Activated CD4-positive, alpha-beta T cell treated with anti-CD3 and anti-CD28 coated beads, Interleukin-2, amount 10 ng/mL, durations not matched to agents 7 days and 5 days (primary cell): ENCODE measurements at places on chromosomes 1 and 21.
A peak's percentile ranks its signal among the peaks of the same experiment; 100 is the strongest.

- DNase-seq = no peak
Observed at GRCh38 chr1:72140222-72140621, 142.1 kb downstream of the NEGR1 start.

GRCh38 chr1:155176544-155177071, 3.0 kb downstream of the TRIM46 start:
- peak; percentile 90 for DNase-seq

DNA sequence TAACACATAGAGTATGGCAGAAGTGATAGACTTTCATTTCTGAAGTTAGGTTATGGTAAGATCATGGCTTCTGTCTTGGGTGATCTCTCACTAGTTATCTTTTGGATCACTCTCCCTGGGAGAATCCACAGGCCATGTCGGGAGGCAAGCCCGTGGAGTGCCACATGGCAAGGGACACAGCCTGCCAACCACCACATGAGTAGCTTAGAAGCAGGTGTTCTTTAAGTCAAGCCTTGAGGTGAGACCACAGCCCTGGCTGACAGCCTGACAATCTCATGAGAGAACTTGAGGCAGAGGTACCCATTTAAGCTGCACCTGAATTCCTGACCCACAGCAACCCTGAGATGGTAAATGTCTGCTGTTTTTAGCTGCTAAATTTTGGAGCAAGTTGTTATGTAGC, 130.4 kb downstream of the KCNN3 start:
- no peak for DNase-seq

GRCh38 chr1:240888787-240889048, 276.8 kb upstream of the GREM2 start:
- DNase-seq = no peak

DNA sequence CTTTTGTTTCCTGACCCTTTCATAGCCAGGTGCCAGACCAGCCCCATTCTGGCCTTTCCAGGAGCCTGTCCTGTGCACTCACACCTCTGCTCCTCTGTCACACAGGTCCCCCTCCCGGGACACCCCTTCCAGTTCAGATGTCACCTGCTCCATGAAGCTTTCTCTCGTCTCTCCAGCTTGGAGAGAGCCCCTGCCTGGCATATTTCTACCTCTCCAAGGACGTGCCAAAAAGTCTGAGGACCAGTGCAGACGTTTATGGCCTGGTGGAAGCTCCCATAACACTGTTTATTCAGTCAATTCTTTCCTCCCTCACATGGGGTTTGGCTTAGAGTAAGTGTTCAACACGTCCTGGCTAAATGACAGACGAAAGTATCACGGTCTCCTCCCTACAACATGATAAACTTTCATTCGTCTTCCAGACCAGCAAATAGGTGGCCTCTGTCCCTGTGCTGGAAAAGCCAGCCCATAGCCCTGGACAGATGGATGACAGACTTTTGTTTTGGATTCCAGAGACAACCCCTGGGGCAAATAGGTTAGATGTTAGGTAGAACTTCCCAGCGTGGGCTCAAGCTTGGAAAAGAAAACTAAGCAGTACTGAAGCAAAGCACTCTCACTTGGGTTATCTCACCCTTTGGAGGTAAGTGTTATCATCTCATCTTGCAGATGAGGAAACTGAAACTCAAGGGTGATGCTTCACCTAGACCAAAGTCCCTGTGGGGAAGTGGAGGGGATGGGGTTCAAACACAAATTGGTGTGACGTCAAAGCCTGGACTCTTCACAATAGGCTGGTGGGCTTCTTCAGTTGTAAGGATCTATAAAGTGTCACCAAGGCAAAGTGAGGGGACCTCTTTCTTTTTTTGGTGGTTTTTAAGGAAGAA, 52.9 kb upstream of the ECE1 start:
- peak; percentile 68 for DNase-seq

DNA sequence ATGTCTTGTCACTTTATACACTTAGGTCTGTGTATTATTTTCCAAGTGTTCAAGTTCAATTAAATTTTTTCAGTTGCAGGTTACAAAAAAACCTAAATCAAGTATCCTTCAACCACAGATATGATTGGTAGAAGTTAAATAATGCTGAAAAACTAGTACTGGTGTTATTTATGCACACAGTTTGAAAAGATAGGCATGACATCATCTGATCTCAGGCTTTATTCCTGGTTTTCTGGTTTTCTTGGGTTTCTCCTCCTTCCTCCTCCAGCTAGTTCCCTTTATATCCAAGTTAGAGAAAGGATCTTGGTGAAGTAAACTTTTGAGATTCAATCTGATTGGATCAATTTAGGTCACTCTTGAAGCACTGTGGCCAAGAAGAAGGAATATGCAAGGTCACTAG, 1201.1 kb upstream of the B3GALT2 start:
- DNase-seq = no peak

DNA sequence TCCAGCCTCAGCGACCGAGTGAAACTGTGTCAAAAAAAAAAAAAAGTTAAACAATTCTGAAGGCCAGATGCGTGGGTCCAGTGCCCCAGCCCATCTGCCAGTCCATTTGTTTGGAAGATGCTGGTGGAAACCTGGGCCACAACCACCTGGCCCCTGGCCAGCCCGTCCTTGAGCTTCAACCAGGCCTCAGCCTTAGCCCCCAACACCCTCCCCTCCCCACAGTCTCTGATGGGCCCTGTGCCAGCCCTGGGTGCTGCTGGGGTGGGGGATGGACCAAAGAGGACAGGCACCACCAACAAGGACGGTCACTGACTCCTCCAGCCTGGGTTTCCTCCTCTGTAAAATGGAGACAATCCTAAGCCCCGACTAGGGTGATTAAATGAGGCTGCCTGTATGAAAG, 19.6 kb upstream of the PLEKHG5 start:
- DNase-seq = no peak

- DNase-seq = no peak
Observed at GRCh38 chr1:23286401-23286800, 57.7 kb downstream of the HNRNPR start.

DNA sequence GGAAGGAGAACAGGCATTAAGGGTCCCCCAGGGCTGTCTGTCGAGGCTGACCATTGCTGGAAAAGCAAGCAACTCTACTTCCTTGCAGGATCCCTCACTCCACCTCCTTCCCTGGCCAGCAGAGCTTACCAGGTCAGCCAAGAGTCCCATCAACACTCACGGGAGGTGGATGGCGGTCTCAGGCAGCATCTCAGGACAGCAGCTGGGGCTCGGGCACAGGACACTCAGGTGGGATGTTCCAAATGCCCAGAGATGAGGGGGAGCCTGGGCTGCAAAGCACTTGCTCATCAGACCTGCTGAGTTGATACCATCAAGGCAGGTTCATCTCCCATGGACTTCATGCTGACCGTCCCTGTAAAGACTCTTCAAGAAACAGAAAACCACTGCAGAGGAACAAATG, 559.8 kb downstream of the NPHP4 start:
- no peak for DNase-seq
